A549 treated with AZD2906 at 1 μM for 4 hours (cell line): ENCODE measurements at places on chromosomes 7 and 10. TPM values are rescaled to one million over a fixed set of nuclear protein-coding genes. Genes with fewer than 3 reads are reported as not detected.

The CPA4 gene
- 2.9 to 5.1 TPM (median 3.6 TPM) in 5 replicates for total RNA-seq

The KCNMA1 gene
- 39.3 to 80.4 TPM (median 65.2 TPM) in 5 replicates for total RNA-seq

The ADAM8 gene
- total RNA-seq, result 2.2 to 4.2 TPM (median 2.9 TPM) in 5 replicates

The GHITM gene
- 196 to 216 TPM (median 196 TPM) in 5 replicates for total RNA-seq

The SLC35G1 gene
- 7.7 to 9.0 TPM (median 8.4 TPM) in 5 replicates for total RNA-seq

The IFIT1B gene
- total RNA-seq, result not detected in 5 replicates

The SLC13A1 gene
- total RNA-seq, result not detected in 5 replicates

The ZNF316 gene
- total RNA-seq, result 8.4 to 14.7 TPM (median 13.3 TPM) in 5 replicates

The FGFBP3 gene
- 2.1 to 2.7 TPM (median 2.6 TPM) in 5 replicates for total RNA-seq

The UNC5B gene
- total RNA-seq, result 3.1 to 4.8 TPM (median 3.8 TPM) in 5 replicates

The SRRM3 gene
- total RNA-seq, result 8.0 to 13.5 TPM (median 12.1 TPM) in 5 replicates

The PRSS1 gene
- total RNA-seq, result not detected in 5 replicates

The SHH gene
- 0.39 to 0.75 TPM (median 0.46 TPM) in 5 replicates for total RNA-seq
